ENCODE measurements at places on chromosomes 4 and X.

DNA sequence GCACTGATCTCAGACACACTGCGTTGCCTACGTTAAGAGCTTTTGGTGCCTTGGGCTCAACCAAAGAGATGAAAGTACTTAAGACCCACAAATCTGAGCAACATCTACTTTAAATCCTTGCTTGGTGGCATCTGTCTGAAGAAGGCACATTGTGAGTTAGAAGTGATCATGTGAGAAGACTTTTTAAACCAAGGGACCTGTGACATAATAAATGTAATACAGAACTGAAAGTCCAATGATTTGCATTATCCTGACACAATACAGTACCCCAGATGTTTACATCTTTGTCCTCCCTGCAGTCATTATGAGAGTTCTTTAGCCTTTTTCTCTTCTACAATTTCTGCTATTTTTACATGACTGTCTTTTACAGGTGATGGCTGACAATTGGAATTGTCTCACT is 96.7 kb upstream of the FTHL17 start:
- DNase-seq: no peak

GRCh38 chr4:157012296-157012695 is 40.7 kb upstream of the PDGFC start:
- DNase-seq: no peak

DNA sequence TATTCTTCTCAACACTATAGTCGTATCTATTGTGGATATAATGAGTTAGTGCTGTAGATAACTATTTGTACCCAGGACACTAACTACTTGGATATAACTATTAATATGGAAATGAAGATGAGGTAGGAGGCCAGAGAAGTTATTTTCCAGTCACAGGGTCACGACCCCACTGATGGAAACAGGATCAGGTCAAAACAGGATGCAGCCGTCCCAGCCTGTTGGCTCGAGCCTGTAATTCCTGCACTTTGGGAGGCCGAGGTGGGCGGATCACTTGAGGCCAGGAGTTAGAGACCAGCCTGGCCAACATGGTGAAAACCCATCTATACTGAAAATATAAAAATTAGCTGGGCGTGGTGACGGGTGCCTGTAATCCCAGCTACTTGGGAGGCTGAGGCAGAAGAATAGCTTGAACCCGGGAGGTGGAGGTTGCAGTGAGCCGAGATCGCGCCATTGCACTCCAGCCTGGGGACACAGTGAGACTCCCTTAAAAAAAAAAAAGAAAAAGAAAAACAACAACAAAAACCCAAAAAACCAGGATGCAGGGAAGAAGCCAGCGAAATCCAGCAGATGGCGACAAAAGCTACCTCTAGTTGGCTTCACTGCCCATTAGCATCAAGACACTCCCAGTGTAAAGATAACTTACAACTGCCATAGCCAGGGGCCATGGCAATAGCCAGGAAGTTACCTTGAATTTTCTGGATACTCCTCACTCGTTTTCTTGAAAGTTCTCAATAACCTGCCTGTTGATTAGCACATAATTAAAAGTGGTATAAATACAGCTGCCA is 37.9 kb upstream of the NKAP start:
- no peak for DNase-seq

- DNase-seq: no peak
Measured at GRCh38 chr4:10582059-10582686, 102.4 kb downstream of the CLNK start.

- no peak for DNase-seq
Measured at GRCh38 chr4:186105647-186106321, 1.3 kb downstream of the FAM149A start.

GRCh38 chr4:134024251-134024650 is 177.3 kb downstream of the PABPC4L start:
- no peak for DNase-seq

- no peak for DNase-seq
Measured at GRCh38 chrX:130788786-130789581, 114.0 kb downstream of the ENOX2 start.

- no peak for DNase-seq
Measured at GRCh38 chr4:158316264-158316663, 106.0 kb downstream of the TMEM144 start.

- no peak for DNase-seq
Measured at GRCh38 chr4:83189631-83190136, 75.2 kb upstream of the PLAC8 start.

- DNase-seq: no peak
Measured at GRCh38 chrX:144732588-144732987, 514.7 kb upstream of the SPANXN1 start.

DNA sequence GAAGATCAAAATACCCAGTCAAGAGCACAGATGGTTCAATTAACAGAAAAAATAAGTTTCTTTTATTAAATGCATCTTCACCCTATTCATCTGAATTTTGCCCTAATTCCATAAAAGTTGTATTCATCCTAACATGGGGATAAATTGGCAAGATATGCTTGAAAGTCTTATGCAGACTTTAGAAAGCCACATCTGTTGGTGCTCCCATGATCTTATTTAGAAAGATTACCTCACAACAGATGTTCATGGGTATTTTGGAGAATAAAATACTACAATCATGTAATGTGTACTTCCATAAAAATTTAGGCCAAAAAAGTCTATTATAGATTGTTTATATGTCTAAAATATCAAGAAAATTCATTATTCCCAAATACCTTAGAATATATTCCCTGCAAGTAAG is 510.3 kb downstream of the TECRL start:
- no peak for DNase-seq

DNA sequence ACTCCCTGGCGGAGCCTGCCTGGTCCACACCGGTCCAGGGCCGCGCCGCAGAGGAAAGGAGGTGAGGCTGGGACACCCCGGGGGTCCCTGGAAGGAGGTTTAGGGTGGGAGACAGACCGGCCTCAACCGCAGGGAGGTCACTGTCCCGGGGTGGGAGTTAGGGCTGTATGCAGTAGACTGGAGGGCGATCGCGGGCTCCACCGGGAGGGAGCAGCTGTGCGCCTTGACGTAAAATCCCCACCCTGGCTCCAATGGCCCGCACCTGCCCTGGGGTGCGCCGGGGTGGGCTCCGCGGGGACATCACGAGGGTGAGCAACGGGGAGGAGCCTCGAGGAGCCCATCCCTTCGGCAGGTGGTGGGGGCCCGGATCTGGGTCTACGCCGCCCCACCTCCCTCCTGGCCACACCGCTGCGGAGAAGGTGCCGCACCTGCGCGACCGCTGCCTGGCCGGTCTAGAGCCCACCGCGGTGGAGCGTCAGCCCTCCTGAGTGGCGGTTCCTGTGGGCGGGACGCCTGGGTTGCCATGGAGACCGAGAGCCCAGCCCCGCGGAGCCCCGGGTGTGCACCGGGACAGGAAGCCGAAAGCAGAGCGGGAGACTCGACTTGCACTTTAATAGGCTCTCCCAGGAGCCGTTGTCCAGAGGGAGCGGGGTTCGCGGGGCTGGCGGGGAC is 105.1 kb downstream of the ADRA2C start:
- DNase-seq: no peak
